ENCODE measurements at places on chromosomes 7 and 10.

- peak; percentile 65 for DNase-seq
Measured at GRCh38 chr7:151249034-151249731, 689 bp upstream of the SMARCD3 start.

DNA sequence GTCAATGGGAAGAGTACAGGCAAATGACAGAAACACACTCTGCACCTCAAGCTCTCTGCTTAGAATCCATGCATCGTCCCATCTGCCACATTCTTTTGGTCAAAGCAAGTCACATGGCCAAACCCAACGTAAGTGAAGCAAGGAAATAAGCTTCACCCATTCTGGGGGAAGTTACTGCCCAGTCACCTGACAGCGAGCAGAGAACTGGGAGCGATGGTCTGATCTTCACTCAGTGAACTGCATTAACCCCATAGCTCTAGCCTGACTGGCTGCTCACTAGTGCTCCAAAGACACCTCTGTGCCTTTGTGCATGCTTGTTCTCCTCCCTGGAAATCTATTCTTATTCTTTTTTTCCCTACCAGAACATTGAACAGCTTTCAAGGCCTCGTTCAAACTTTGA lies 89.9 kb downstream of the APBB1IP start:
- DNase-seq: no peak

DNA sequence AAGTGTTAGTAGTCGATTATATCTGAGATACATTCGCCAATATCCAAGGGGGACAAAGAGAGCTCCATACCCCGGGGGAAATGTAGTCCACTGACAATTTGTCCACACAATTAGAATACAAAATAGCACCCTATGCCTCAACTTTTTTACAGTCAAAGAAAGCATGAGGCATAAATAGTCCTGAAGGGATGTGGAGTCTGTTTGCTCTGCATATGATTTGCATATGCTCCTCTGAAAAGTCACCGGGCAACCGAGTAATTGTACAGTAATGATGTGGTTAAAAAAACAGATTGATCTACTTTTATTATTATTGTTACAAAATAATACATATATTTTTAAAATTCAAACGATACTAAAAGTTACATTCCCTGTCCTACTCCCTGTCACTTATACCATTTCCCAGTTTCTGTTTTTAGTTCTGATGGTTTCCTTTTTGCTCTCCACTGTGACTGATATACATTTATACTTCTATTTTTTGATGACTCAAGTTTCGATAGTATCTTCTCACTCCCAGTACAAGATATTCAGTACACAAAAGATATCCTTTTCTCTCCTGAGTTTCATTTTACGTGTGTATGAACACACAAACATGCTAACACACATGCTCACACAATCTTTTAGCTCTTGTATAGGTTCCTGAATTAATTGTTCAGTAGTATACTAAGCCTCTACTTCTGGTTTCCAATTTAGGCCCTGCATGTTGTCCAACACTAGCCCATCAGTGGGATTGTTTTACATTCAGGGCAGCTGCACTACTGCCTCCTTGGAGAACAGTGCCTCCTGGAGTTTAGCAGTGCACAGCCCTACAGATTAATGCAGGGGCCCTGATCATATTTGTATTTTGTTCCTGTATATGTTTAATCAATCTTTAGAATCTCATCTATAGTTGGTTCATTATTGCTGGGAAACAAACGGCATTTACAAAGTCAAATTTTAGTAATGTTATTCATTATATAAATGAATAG lies 130.9 kb downstream of the TES start:
- DNase-seq: no peak

DNA sequence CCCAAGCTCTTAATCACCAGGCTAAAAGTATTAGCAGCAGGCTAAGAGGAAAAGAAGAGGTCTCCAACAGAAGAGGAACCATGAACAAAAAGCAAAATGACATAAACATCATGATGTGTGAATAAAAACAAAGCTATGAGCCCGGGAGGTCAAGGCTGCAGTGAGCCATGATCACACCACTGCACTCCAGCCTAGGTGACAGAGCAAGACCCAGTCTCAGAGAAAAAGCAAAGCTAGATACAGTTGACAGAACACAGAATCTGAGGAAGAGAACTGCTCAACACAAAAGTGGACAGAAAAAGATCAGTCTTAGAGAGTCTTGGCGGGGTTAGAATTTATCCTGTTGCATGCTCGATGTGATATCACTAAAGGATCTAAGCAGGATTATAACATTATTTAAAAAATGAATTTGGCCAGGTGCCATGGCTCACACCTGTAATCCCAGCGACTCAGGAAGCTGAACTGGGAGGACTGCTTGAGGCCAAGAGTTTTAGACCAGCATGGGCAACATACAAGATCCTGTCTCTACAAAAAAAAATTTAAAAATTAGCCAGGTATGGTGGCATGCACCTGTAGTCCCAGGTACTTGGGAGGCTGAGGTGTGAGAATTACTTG lies 37.5 kb downstream of the NT5C2 start:
- DNase-seq: no peak

DNA sequence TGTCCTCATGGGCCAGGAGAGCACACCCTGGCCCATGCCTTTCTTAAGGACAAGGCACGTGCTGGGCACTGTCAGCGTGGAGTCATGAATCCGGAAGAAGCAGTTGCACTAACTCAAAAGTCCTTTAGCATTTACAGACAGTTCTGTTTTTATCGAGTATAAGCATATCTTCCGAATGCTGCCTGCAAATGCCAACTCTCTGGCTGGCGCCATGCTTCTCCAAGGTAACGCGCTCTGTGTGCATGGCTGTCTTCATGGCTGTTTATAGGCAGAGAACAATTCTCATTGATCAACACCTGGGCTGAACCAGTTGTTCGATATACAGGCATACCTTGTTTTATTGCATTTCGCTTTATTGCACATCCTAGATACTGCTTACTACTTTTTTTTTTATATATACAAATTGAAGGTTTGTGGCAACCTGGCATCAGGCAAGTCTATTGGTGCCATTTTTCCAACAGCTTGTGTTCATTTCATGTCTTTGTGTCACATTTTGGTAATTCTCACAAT lies 28.0 kb upstream of the ZNRF2 start:
- DNase-seq: no peak

DNA sequence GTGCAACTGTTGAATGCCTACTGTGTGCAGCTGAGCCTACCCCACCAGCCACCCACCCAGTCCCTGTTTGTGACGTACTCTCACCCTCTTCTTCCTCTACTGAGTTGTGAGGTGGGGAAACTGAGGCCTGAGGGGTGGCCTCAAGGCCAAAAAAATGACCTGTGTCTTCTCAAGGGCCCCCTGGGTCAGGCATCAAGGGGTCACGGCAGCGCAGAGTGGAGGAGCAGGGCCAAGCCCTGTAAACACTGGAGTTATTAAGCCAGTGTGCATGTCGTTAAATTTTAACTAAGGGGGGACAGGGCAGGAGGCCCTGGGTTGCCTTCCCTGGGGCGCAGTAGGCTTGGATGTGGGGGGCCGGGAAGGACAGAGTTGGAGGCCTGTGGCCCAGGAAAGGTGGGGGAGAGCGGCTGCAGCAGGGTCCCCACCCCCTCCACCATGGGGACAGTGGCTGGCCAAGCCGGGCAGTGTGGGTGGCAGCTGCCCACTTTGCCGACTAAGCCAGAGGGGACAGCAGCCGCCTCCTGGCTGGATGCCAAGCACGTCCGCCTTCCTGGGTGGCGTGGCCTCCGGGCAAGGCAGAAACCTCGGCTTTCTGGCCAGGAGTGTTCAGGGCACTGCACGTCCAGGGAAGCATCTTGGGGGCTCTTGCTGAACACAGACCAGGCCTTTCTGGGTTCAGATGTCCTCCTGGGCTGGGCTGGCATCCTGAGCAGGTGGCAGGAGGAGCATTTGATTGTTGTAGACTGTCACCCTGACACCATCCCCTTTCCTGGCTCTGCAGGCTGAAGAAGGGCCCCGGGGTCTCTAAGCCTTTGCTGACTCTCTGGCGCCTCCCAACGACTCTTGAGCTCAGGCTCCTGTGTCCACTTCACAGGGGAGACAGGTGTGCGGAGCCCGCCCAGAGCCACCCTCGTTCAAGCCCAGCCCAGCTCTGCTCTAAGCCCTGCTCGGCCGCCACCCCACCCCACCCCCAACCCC lies 1.9 kb downstream of the SLC29A4 start:
- DNase-seq: peak; percentile 86

- DNase-seq: peak; percentile 22
Measured at GRCh38 chr7:45099891-45100760, 11.4 kb upstream of the NACAD start.

DNA sequence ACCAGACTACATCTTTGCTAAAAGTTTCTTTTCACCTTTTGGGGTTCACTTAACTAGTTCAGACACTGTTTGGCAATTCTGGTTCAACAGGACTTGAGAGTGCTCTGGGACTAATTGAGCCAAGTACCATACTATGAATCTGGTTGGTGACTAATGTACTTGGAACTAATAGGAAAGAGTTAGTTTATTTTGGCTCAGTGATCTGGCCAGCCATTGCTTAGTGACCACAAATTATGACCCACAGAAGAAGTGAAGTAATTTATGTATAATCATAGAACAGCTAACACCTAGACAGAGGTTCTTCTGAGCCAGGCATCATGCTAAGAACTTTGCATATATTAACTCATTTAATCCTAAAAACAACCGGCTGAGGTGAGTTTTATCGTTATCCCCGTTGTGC lies 126.5 kb upstream of the JCAD start:
- DNase-seq: no peak

GRCh38 chr10:76086761-76087639 lies 655.6 kb downstream of the LRMDA start:
- peak; percentile 27 for DNase-seq

DNA sequence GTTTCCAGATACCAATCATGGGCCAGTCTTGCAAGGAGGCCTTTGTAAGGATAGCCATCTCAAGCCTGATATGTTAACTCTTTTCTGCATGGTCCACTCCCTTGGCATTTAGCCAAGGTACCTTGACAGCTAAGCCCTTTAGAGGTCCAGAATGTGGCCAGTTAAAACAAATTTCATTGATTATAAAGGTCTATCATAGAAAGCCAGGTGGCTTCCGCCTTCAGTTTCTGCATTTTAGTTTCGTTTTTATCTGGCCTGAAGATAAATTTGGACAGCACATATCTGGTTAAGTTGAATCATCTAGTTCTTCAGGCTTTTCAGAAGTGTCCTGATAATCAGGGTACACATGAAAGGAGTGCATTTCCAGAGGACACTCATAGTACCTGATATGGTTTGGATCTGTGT lies 30.7 kb downstream of the ANKIB1 start:
- DNase-seq: no peak

- DNase-seq: no peak
Measured at GRCh38 chr10:113689057-113689456, 9.3 kb downstream of the CASP7 start.

GRCh38 chr10:122336332-122336731 lies 38.2 kb upstream of the PLEKHA1 start:
- DNase-seq: no peak

GRCh38 chr7:159024280-159024951 lies 120.3 kb downstream of the VIPR2 start:
- DNase-seq: no peak

DNA sequence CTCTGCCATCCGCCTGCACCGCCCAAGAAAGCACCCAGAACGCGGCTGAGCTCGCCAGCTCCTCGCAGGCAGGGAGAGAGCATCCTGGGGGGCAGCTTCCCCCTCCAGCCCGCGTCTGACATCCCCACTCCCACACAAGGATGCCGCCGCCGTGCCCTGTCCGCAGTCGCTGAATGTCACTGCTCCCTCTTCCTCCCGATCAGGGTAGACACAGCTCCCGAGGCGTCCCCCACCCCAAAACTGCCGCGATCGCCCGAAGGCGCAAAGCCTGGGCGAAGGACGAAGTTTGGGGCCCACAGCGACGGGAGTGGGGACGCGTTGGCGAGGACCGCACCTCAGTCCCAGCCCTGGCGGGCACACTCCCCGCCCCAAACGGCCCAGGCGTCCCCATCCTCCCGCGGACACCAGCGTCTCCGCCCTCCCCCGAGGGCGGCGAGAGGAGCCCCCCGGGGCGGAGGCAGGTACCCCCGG lies 1.5 kb upstream of the KAT6B start:
- no peak for DNase-seq

DNA sequence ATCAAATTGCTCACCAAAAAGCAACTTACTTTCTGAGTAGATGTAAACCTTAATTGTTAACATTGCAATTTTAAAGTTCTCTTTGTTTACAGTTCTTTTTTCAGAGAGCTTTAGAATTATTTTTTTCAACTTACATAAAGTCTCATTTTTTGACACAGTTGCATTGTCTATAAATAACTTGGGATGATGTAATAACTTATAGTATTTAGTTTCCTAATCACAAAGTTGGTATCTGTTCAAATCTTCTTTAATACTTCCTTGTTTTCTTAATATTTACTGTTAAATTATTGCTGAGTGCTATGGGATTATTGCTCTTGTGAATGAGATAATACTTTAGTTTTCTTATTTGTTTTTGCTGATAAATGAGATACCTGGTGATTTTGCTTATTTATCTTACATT lies 18.9 kb upstream of the SUV39H2 start:
- DNase-seq: no peak

GRCh38 chr10:110706690-110707098 lies 62.6 kb downstream of the RBM20 start:
- no peak for DNase-seq

GRCh38 chr7:56157238-56157790 lies 41.1 kb upstream of the NUPR2 start:
- DNase-seq: no peak

- no peak for DNase-seq
Measured at GRCh38 chr10:71746344-71747037, 26.8 kb downstream of the VSIR start.

- DNase-seq: no peak
Measured at GRCh38 chr7:108421720-108422331, 34.4 kb downstream of the NRCAM start.

DNA sequence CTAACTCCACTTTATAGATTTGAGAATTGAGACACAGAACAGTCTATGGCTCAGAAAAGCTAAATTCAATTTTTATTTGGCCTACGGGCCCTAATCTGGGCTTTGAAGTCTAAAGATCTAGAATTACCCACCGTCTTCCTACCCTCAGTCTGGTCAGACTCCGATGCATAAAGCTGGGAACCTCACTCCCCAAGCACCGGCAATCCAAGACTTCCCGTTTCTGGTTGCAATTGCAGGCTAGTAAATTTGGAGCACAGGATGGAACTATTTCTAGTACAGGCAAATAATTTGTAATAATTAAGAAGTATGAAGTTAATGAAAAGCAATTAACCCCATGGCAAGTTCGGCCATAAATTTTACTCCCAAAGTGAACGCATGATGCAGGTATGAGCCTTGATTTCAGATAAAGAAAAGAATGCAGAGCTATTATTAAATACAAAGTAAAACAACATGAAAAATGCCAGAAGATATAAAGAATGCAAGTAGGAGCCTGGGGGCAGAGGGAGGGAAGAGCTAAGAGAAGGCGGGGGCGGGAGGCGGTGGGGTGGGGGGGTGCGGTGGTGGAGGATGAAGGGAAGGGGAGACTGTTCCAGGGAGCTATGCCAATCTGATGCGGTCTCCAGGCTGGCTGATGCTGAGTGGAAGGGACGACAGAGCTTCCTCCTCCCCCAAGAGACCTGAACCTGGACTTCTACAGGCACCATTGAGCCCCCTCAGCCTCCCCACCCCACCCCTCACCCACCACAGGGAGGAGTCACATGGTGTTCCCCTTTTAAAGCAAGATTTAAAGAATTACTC lies 45.1 kb downstream of the BPGM start:
- DNase-seq: no peak

GRCh38 chr10:89217057-89217990 lies 10.2 kb upstream of the CH25H start:
- no peak for DNase-seq

Data from D341Med (cell line).